ENCODE measurements at places on chromosomes 13 and 19. TPM values are rescaled to one million over a fixed set of nuclear protein-coding genes. Genes with fewer than 3 reads are reported as not detected.

Gene MBD3L2
- not detected for polyA plus RNA-seq

Gene LSM14A
- polyA plus RNA-seq = 74.3 TPM

Gene PINLYP
- polyA plus RNA-seq = 15.7 TPM

Gene SHC2
- polyA plus RNA-seq = 27.6 TPM

- no peaks in the 10 kb centered on the region for H3K36me3 ChIP-seq
- no peak overlapping the region for H3K27ac ChIP-seq
- no peaks in the 10 kb centered on the region for H3K27me3 ChIP-seq
Observed at GRCh38 chr19:53010494-53010893, 3.2 kb upstream of the ERVV-1 start.

All from stomach (tissue), 19 donors.